Activated CD4-positive, alpha-beta T cell treated with anti-CD3 and anti-CD28 coated beads, Interleukin-2, amount 50 U/mL, for 16 hours (primary cell): ENCODE measurements at places on chromosomes 3 and 15.
A peak's percentile ranks its signal among the peaks of the same experiment; 100 is the strongest.

DNA sequence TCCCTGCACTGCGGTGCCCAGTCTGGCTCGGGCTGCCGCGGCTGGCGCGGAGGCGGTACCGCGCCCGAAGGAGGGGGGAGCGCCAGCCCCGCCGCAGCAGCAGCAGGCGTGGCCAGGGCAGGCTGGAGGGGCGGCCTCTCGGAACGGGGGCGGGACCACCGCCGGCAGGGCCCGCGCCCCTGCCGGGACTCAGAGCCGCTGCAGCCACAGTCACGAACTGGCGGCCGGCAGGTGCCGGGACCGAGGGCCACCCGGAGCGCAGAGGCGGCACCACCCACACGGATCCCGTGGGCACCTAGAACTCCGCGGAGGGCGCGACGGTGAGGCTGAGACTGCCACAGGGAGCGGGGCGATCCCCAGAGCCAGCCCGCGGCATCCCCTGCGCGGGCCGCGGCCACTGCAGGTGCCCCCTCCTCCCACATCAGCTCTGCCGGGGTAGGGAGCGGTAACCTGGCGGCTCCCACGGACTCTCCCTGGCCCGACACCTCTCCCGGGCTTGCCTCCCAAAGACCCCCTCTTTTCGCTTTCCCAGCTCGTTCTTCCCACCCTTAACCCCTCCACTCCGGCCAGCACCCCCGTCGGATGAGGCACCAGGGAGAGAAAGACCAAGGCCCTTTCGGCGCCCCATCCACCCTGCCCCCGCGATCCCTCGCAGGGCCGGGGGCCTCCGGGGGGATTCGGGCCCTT lies at the start of gene VWA5B2:
VWA5B2 (plus strand) TSS at position 192 of the 687 bp plus-strand sequence. CDS start 944 bp downstream, outside the sequence.
- peak; percentile 52 for DNase-seq

GRCh38 chr3:52904552-52904951 lies 7.2 kb upstream of the STIMATE start:
- DNase-seq: no peak

GRCh38 chr15:81199031-81199779 lies 2.5 kb downstream of the IL16 start:
- no peak for DNase-seq

GRCh38 chr3:186933816-186934215 lies 3.5 kb downstream of the ST6GAL1 start:
- no peak for DNase-seq

DNA sequence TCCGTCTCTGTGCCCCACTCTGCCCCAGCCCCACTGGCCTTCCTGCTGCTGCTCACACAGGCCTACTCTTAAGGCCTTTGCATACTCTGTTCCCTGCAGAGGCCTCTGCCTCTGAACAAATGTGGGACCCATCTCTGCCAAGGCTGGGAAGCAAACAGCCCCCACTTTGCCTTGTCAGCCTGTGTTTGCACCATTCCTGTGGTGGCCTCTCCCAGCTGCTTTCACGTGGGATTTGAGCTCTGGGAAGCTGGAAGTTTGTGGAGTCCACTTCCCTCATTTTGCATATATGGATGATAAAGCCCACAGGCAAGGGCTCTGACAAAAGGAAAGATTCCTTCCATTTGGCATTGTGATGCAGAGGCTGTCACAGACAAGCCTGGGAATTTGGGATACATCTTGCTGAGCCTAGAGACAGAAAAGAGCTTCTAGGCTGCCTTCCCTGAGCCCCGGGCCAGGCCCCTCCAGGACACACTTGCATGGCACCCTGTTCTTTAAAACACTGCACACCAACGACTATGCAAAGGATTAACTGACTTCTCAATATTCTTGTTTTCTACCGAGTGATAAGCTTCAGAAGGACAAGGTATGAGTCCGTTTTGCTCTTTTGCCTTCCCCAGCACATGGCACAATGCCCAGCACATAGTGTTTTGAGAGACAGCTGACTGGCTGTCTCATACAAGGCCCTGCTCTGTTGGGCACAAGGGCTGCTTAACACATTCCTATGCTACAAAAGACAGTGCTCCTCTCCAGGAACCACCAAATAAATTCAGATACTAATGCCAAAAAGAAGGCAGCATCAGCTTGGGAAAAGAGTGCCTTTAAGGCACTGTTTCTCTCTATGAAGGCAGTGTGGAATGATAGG lies 120.7 kb upstream of the TOPAZ1 start:
- DNase-seq: no peak

DNA sequence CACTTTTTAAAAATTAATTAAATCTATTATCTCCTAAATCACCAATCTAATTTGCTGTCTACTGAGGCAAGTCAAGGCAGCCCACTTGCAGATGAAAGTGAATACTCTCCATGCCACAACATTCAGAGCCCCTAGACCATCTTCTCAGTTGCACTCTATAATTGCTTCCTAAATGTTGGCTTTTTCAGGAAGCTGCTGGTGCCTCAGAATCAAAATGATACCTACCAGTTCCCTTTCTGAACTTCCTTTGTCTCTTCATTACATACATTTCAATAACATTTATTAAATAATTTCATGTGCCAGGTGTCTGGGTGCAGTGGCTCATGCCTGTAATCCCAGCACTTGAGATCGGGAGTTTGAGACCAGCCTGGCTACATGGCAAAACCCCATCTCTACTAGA lies 124.1 kb downstream of the SERPINI1 start:
- no peak for DNase-seq

GRCh38 chr3:47370887-47371697 lies 9.7 kb upstream of the PTPN23 start:
- DNase-seq: peak; percentile 34

DNA sequence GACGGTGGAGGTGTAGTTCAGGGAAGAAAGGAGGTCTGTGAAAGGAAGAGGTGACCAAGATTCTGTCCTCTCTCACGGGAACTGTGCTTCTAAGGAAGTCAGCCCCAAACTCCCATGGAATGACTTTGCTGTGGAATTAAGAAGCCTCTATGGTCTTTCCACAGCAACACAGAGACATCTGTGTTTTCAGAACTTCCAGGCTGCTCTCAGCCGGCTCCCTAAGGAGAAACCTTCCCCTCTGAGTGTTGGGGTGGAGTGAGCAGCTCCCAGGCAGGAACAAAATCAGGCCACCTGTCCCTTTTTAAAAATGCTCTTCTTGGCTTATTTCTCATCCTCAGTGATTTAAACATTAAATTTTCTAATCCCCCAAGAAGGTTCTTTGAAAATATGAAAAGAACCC lies 53.3 kb upstream of the SNRK start:
- no peak for DNase-seq

DNA sequence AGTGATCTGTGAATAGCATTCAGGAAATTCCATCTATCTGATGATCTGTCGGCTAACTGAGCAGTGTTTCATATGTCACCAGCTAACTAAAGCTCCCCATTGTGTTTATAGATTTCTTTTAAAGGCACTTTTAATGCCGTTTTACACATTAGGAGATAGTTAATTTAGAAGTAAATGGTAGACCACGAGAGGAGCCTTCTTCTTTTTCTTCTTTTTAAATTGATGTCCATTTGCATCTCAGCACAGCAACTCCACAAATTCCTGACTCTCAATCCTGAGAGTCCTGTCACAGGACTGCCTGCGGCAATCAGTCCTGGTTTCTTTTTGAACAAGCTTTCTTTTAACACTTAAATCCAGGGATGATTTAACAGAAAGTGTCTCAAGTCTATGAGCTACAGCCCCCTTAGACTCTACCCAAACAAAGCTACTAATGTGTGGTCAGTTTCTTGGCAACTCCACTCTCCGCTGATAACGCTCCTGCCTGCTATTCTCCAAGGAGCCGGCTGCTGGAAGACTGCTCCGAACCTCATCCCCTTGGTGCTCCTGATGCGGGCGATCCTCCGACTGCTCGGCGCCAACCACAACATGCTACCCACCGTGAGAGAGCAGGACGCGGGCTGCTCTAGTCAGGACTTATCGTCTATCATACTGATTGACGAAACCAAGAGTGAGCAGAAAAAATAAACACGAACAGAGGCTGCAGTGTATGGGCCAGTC lies 421.4 kb downstream of the MECOM start:
- DNase-seq: no peak

GRCh38 chr3:42688487-42689420 lies 3.4 kb downstream of the KLHL40 start:
- no peak for DNase-seq
